ENCODE measurements at places on chromosomes 6 and 20.

- DNase-seq, result no peak
These were observed 421.3 kb upstream of the BTBD3 start for GRCh38 chr20:11496380-11496779.

DNA sequence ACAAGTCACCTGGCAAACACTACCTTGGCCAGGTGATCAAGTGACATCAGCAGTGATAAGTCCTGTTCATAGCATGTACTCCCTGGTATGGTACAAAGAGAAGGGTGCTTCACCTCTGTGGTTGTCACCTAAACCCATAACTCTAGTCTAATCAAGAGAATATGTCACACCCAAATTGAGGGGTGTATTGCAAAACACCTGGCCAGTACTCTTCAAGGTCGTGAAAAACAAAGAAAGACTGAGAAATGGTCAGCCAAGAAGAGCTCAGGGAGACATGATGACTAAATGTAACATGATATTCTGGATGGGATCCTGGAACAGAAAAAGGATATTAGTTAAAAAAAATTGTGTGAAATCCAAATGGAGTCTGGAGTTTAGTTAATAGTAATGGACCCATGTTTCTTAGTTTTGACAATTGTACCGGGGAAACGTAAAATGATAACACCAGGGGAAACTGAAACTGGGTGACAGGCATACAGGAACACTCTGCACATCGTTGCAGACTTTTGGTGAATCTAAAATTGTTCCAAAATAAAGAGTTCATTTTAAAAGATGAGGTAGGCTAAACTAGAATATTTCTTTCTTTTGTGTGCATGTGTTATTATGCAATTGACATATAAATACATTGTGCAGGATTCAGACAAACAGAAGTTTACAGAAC, 262.0 kb downstream of the CDC5L start:
- no peak for DNase-seq

DNA sequence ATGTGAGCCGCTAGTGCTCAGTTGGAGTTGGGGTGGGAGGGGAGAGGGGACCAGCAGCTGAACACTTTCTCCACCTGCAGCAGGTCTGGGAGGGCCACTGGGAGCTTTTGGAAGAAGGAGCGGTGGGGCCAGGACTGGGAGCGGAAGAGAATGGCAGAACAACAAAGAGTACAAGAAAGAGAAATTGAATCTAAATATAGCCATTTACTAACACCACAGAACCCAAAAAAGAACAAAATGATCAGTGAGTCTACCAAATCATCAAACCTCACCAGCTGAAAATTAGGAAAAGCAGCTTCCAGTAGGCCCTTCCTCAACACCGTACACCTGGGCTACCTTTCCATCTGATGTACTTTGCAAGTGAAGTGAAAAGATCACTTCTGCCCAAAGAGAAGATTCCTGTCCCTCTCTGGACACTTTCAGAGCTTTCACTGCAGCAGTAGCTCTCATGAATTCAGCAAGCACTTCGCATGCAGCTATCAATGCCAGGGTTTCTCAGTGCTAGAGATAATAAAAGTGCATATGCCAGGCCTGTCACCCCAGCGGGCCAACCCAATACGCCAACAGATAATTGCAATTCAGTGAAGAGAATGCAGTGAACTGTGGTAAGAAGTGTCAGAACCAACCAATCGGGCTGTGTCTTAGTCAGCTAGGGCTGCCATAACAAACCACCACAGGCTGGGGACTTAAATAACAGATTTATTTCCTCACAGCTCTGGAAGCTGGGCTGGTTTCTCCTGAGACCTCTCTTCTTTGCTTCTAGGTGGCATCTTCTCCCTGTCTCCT, 597 bp downstream of the LY86 start:
- no peak for DNase-seq

GRCh38 chr6:16190214-16190613, 48.2 kb upstream of the GMPR start:
- no peak for DNase-seq

DNA sequence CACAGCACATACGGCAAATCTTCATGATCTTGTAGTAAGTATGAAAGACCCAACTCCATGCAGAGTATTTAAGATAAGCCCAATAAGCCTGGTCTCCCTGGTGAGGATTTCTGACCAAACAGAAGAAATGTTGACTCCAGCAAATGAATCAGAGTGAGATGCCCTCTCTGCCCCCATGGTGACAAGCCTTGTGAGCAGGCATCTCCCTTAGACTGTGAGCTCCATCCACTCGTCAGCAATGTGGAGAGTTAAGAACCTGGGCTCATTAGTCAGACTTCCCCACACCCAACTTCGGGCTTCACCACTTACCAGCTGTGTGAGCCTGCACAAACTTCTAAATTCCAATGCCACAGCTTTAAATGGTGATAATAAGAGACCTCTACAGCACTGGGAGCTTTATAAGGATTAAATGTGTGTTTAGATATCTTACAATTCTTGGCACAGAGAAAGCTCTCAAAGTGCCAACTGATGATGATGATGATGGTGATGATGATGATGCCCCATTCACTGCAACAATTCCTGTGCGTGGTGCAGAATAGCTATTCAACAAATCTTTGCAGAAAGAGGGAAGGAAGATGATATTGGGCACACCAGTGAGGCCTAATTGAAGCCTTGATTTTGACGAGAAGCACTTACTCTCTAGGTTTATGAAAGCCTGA, 253.4 kb upstream of the TAB2 start:
- no peak for DNase-seq

- DNase-seq, result no peak
These were observed 72.3 kb upstream of the BTN3A2 start for GRCh38 chr6:26292709-26293108.

DNA sequence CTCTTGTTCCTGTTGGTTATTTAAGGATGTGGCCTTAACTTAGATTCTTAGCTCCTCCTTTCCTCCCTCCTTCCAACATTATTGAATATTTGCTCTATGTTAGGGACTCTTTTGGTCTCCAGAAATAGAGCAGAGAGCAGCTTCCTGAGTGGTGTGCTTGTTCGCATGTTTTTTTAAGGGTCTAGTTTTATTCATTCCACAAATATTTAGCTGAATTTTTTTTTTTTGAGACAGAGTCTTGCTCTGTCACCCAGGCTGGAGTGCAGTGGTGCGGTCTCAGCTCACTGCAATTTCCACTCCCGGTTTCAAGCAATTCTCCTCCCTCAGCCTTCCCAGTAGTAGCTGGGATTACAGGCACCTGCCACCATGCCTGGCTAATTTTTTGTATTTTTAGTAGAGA, 169.2 kb downstream of the ZFAND3 start:
- DNase-seq, result no peak

DNA sequence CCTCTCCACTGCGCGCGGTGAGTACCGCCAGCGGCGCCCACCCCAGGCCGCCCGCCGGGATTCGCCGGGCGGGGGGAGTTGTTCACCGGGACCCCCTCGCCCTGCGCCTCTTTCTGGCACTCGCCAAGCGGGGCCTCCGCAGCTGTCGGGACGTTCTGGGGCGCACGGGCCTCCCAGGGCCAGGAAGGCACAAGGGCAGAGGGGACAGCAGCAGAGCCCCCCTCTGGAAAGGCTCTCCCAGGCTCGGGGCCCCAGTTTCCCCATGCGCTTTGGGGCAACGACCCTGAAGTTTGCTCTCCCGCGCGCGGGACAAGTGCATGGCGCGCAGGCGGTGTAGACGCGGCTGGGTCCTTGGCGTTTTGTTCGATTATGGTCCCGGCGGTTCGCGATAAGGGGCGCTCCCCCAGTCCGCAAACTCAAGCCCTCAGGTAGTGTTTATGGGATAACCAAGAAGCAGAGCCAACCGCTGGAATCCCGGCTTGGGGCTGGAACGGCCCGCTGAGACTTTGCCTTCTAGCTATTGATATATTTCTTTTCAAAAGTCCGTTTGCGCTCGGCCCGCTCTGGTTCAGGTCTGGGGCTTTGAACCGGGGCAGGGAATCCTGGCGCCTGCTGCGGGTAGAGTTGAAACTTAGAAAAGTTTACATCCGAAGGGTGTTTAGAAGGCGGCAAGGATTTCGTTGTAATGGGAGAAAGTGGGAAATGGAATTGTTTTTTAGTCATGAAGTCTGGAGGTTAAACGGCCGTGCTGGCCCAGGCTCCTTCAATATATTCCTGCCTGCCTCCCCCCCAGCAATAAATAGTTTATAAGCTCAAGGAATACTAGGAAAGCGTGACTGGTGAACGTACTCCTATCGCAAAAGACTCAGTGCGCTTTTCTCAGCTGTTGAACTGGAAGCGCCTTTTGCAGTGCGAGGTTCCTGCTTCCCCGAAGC, 595 bp downstream of the EYA2 start:
- DNase-seq, result no peak

- DNase-seq, result no peak
These were observed 86.7 kb upstream of the BACH2 start for GRCh38 chr6:90383196-90383822.

GRCh38 chr20:35318502-35319157, 26.4 kb upstream of the FAM83C start:
- DNase-seq, result no peak

GRCh38 chr6:113893866-113894265, 36.7 kb downstream of the MARCKS start:
- DNase-seq, result no peak

GRCh38 chr6:92989656-92990055, 429.7 kb downstream of the EPHA7 start:
- no peak for DNase-seq

- DNase-seq, result no peak
These were observed 726 bp upstream of the EMILIN3 start for GRCh38 chr20:41367393-41367695.

DNA sequence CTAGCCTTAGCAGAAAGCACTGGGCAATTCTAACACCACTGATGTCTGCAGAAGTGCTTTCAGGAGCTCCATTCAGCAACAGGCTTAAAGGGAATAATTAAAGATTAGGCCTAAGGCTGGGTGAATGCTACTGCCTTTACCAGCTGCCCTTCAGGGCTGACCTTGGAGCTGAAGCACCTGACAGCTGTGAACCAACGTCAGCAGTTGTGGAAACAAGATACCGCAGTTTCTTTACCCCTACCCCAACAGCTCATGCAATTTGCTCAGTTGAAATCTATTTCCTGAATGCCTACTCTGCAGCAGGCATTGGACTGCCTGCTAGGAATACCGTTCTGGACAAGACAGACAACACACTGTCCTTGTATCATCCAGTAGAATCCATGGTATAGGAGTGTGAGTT, 51.5 kb upstream of the ADTRP start:
- no peak for DNase-seq

GRCh38 chr20:35952480-35953386, 1.6 kb downstream of the SCAND1 start:
- DNase-seq, result no peak

DNA sequence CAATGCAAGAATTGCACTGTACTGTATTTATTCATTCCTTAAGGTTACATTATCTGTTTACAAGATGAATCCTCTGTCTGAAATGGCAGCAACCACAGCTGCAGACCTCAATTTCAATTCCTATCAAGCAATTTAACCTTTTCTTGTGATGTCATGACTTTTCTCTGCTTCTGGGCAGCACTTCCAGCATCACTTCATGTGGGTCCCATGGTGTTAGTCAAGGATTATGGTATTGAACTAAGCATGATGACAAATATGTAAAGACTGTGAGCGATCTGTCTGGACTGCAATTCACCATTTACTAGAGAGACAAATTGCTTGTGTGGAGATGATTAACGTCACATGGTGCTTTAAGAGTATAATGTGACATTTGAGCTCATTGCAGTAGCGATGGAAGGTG, 90.5 kb upstream of the CCN2 start:
- DNase-seq, result no peak

DNA sequence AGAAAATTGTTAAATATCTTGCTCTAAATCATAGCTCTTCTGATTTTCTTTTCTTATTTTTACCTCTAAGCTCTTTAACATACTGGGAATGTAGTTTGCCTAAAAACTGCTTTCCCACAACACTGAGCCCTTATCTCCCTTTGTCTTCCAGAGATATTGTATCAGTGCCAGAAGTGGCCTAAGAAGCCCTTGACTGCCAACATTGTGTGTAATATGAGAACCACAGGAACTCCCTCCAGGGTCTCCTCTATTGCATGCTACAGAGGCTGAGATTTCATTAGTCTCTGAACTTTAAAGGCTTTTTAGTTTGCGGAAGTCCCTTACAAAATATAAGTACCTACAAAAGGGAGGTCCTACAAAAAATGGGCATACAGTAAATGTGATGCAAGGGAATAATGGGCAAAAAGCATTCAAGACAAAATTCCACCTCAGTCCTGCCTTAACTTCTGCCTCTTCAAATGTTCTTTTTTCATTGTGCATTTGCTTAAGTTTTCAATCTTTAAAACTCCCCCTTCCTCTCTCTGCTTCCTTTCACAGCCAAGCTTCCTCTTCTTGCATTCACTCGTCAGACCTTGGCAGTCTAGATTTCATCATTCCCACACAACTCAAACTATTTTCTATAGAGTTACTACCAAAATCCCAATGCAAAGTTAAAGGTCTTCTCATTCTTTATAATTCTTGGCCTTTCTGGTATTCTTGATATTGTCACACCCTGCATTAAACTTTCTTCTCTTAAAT, 76.5 kb downstream of the ADGRG6 start:
- DNase-seq, result no peak

DNA sequence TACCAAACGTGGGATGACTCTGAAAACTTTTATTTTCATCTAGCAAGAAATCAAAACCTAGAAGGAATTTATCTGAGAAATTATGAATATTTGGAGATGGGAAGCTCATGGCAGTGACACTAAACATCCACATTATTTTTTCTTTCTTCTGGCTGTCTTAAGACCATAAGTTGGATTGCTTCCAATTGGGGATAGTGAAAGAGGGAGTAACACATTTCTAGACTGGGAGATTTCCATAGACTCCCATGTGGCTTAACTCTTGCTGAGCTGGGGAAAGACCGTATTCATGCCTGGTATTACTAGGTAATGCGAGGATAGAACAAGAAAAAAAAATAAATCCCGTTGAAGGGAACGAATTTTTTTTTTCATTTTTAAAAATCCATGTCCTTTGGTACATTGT, 120.0 kb downstream of the UTRN start:
- DNase-seq, result no peak

GRCh38 chr20:36562724-36563123, 10.7 kb upstream of the TGIF2 start:
- DNase-seq, result no peak

DNA sequence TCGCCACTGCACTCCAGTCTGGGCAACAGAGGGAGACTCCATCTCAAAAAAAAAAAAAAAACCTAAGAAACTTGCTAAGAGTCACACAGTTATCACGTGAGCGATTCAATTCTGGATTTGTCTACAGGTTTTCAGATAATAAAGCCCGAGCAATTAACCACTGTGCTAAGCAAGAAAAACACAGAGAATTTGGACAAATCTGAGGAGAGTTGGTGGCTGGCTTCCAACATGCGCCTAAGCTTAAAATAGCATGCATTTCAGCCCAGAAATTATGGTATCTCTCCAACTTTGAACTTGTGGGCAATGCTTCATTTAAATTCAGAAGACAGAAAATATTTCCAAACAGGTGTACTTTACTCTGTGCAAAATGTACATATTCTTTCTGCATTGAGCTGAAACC, 232.9 kb downstream of the TSHZ2 start:
- no peak for DNase-seq

DNA sequence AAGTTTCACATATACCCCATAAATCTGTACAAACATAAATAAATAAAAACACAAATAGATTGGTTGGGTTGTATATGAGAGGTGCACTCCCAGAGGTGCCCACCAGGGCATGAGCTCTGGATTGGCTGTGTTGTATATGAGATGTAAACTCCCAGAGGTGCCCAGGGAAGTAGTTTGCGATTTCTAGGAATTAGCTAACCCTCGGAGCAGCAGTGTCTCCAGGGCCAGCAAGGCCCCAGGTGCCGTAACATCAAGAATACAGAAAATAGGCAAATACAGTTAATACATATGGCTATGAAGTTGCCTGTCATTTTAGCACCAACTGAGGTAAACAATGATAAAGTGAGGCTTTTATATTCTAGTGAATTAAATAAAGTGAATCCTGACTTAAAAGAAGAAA, 5.4 kb upstream of the GINM1 start:
- no peak for DNase-seq

All from NCI-H2081 (cell line).